ENCODE measurements at places on chromosomes 6 and 20.

GRCh38 chr6:166395778-166396177 is 13.0 kb upstream of the MPC1 start:
- no peak for DNase-seq

GRCh38 chr6:45678285-45678607 is 300.5 kb upstream of the SUPT3H start:
- no peak for DNase-seq

- DNase-seq, result no peak
These were observed 281.0 kb downstream of the CDC5L start for GRCh38 chr6:44668391-44668930.

- no peak for DNase-seq
These were observed 729 bp upstream of the ZHX3 start for GRCh38 chr20:41318271-41318649.

DNA sequence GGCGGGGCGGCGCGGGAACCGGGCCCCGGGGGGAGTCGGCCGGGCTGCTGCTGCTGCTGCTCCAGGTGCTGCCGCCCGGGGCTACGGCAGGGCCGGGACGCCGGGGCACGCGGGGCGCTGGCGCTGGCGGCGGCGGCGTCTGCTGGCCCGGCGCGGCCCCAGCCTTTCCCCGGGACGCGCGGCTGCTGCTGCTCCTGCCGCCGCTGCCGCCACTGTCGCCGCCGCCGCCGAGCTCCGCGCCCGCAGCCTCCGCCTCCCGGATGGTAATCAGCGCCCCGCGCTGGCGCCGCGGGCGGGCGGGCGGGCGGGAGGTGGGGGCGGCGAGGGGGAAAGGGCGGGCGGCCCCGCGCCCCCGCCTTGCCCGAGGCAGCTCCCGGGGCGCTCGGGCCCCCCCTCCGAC is 306 bp downstream of the EBF4 start:
- no peak for DNase-seq

GRCh38 chr6:154367839-154368695 is 11.5 kb upstream of the IPCEF1 start:
- no peak for DNase-seq

- DNase-seq, result peak; percentile 60
These were observed 32.5 kb upstream of the TMEM244 start for GRCh38 chr6:129893640-129894039.

GRCh38 chr20:41165001-41165882 is 27.9 kb downstream of the PLCG1 start:
- DNase-seq, result no peak
